ENCODE measurements at places on chromosomes 13 and 19.

DNA sequence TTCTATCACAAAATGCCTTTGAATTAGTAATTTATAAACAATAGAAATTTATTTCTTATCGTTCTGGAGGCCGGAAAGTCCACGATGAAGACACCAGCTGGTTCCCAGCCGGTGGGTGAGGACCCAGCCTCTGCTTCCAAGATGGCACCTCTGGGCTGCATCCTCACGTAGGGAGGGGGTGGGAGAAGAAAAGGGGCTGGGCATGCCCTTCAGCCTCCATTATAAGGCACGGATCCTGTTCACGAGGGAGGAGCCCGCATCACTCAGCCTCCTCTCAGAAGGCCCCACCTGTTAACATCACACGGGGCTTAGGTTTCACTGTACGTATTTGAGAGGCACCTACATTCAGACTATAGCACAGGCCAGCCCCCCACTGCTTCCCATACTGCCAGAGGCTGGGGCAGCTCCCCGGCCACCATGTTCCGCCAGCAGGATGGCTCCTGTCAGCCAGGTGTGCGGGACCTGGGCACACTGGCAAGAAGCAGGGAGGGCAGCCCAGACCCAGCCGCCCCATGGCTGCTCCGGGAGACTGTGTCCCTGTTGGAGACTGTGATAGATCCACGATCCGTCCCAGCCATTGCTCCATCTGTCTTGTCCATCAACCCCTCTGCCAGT is 131.6 kb downstream of the SOX1 start:
- no peak for DNase-seq

GRCh38 chr13:67515895-67516294 is 285.8 kb upstream of the PCDH9 start:
- DNase-seq, result no peak

- DNase-seq, result no peak
Observed at GRCh38 chr13:85541476-85541875, 257.7 kb downstream of the SLITRK6 start.

DNA sequence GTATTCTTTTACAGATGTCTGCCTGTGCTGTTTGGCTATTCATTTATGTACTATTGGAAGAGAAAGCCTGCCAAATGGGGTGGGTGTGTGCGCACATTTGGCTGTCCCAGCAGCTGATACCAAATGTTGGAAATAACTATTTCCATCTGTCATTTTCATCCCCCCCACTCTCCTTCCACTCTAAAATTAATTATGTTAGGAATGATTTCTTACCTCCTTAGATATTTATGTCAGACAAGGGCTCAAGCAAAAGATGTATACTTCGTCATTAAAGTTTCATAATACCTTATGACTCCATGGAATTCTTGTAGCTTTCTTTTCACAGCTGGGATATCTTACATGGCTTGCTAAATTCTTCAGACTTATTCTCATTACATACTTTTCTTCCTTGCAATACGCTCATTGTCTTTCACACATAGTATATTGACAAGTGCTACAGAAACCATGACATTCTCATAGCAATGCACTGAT is 18.6 kb downstream of the ITM2B start:
- peak; percentile 31 for DNase-seq

DNA sequence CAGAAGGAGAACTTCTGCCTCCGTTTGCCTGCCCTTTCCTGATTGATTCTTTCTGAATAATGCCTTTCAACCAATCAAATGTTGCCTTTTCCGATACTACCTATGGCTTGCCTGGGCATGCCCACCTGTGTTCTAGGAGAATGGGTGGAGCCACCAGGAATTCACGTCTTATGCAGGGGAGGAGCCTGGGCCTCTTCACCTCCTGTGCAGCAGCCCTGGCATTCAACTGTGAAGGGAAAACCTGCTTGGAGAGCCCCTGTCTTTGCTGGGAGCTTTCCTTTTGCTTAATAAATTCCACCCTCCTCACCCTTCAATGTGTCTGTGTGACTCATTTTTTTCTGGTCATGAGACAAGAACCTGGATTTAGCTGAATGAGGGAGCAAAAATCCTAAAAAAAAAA is 730.7 kb downstream of the UQCRFS1 start:
- DNase-seq, result no peak

DNA sequence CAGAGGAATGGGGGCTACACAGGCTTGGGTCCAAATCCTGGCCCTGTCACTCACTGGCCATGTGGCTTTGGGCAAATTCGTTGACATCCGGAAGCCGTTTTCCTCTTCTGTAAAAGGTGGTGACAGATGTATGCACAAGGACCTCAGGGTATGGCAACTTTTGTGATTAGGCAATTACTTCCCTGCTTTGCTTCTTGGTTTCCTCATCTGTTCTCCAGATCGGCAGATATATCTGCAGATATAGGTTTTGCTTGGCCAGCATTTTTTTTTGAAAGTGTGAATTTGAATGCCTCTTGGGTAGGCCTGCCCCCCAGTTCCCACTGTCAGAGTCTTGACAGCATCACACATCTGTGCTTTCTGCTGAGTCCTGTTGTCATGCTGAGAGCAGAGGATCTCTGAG is 17.7 kb downstream of the TMEM272 start:
- no peak for DNase-seq
